ENCODE measurements at places on chromosomes 2 and 18.

DNA sequence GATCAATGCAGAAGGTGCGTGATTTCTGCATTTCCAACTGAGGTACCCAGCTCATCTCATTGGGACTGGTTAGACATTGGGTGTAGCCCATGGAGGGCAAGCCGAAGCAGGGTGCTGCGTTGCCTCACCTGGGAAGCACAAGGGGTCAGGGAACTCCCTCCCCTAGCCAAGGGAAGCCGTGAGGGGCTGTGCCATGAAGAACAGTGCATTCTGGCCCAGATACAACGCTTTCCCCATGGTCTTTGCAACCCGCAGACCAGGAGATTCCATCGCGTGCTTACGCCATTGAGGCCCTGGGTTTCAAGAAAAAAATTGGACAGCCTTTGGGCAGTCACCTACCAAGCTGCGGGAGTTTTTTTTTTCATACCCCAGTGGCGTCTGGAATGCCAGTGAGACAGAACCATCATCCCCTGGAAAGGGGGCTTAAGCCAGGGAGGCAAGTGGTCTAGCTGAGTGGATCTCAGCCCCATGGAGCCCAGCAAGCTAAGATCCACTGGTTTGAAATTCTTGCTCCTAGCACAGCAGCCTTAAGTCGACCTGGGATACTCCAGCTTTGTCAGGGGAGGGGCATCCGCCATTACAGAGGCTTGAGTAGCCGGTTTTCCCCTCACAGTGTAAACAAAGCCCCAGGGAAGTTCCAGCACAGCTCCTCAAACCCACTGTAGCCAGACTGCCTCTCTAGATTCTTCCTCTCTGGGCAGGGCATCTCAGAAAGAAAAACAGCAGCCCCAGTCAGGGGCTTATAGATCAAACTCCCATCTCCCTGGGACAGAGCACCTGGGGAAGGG lies 21.7 kb downstream of the TFPI start:
- no peak for DNase-seq

DNA sequence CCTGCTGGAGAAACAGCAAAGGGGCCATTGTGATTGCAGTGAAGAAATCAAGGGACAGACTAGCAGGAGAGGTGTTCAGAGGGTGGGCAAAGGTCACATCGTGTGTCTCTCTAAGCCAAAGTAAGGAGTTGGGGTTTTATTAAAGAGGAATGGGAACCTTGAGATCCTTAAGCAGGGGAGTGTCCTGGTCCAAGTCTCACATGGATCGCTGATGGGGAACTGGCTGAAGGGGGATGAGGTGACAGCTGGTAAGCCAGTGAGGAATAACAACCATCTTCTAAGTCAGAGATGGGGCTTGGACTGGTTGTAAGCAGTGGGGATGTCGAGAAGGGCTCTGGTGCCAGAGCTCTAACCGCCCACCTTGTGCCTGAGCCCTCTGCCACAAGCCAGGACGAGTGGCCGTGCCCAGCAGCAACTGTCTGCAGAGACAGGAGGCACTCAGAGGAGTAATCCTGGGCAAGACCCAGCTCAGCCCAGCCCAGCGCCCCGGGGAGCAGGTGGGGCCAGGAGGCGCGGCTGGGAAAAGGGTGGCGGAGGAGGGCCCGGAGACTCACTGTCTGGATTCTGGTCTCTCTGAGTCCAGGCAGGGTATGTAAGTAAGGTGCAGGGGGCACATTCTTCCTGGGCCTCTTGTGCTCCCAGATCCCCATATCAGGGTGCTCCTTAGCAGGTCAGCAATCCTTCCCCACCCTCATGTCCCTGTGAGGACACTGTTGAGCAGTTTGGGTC lies 13.7 kb downstream of the WNT10A start:
- DNase-seq = no peak

- DNase-seq = no peak
These were observed 179.5 kb downstream of the CELF4 start for GRCh38 chr18:37385846-37386778.

DNA sequence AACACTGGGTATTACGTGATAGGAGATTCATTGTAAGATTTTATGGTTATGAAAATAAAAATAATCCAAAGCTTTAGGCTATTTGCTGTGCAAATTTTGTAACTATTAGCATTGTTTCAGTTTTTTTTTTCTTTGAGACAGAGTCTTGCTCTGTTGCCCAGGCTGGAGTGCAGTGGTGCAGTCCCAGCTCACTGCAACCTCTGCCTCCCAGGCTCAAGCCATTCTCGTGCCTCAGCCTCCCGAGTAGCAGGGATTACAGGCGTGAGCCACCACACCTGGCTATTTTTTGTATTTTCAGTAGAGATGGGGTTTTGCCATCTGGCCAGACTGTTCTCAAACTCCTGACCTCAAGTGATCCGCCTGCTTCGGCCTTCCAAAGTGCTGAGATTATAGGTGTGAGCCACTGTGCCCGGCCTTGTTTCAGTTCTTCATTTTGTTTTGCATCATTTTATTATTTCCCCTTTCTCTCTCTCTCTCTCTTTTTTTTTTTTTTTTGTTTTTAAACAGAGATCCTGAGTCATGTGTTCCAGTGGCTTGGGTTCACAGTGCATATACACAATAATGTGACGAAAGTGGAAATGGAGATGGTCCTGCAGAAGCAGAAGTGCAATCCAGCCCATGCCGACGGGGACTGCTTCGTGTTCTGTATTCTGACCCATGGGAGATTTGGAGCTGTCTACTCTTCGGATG lies 25.8 kb downstream of the CASP10 start:
- peak; percentile 23 for DNase-seq

DNA sequence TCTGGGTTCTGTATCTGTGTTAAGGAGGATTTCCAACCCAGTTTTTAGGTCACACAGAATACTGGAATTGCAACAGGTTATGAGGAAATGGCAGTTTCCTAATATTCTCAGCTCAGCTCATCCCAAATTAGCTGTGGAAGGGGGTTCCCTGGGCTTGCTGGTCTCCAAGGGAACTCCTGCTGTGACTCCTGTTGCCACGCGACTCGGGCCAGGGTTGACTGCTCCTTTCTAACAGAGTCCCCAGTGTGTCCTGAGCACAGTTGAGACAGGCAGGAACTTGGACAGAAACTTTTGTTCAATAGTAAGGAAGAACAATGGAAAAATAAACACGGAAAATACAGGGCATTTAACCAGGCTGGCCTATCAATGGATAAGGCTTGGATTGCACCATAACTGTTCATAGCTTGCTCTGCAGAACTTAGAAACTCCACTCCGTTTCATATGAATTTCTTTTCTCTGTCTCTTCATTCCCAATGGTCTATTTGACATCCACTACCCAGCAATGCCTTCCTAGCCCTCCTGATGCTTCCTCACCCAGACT lies 3.8 kb upstream of the ROCK2 start:
- DNase-seq = no peak

- DNase-seq = no peak
These were observed 1171.7 kb upstream of the ZEB2 start for GRCh38 chr2:145691659-145692058.

DNA sequence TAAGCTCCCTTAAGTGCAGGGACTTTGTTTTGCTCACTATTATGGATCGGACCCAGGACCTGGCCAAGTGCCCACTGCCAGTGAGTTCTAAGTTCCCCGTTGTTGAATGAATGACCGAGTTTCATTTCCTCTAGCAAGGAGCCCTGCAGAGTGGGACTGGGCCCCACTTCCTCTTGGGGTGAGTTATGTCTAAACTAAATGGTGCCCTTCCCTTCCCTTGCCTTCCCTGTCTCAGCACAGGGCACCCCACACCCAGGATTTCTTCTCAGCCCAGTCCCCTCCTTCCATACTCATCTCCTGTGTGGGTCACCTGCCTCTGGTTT lies 195.3 kb upstream of the HS6ST1 start:
- peak; percentile 33 for DNase-seq
